ENCODE measurements at places on chromosomes 11 and 22.

GRCh38 chr11:74720596-74721478 lies 10.4 kb downstream of the CHRDL2 start:
- DNase-seq: no peak

DNA sequence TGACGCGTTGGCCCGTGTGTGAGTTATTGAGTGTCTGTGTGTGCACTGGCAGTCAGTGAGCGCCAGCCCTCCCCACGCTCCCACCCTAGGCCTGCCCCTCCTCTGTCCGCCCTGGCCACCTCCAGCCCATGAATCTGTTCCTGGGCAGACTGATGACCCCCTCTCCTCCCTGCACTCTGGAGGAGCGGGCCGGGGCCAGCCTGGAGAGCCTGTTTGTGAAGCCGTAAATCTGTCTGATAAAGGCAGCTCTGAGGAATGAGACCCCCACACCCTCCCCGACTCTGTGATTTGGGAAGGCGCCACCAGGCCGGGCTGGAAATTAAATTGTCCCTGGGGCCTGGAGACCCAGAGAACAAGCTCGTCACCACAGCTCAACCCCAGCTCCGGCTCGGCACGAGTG lies 8.6 kb downstream of the TSSC4 start:
- no peak for DNase-seq

GRCh38 chr11:48095779-48096470 lies 115.6 kb downstream of the PTPRJ start:
- DNase-seq: no peak

DNA sequence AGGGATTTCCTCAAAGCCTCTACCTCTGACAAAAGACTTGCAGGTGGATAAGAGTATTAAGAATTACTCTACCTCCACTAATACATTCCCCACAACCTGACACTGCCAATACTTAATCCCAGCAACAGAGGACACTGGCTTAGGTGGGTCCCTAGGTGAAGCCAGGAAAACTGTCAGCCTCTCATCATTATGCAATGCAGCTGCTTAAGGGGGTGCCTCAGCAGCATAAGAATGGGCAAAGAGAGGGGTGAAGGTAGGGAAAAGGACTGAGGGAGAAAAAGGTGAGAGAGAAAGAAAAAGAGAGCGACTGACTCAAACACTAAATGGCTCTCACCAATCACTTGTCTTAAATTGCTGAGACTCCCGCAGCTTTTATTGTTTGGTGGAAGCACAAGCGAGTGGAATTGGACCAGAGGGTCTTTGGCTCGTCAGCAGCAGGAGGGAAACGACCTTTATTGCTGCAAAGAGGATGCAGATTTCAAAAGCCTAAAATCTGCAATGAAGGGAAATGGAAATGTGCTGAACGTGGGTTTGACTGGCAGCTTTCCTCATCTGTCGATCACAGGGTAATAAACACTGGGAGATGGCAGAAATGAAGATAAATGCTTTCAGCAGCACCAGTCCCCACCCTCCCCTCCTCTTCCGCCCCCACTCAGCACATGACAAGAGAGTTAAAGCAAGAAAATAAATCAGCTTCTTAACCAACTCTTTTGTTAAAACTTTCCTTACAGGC lies 64.9 kb upstream of the CHRM4 start:
- no peak for DNase-seq

DNA sequence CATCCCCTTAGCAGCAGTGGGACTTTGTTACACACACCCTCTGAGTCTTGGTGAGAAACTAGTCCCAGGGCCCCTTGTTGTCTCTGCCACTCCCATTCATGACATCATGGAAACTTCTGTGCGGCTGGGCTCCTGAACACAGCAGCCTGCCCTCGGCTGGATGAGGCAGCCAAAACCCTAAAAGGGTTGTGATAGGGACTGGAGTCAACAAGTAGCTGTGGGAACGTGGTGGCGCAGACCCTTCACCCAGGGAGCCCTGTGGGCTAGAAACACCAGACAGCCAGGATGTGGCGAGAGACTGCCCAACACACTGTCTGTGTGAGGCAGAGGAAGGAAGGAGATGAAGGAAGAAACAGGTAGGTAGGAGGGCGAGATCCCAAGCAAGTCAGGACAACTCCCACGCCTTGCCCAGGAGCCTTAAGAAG lies 3.9 kb downstream of the CD3D start:
- no peak for DNase-seq

- DNase-seq: no peak
These were observed 19.1 kb downstream of the SPECC1L start for GRCh38 chr22:24289741-24290163.

GRCh38 chr11:97961431-97961830 lies 1059.3 kb upstream of the CNTN5 start:
- DNase-seq: no peak

DNA sequence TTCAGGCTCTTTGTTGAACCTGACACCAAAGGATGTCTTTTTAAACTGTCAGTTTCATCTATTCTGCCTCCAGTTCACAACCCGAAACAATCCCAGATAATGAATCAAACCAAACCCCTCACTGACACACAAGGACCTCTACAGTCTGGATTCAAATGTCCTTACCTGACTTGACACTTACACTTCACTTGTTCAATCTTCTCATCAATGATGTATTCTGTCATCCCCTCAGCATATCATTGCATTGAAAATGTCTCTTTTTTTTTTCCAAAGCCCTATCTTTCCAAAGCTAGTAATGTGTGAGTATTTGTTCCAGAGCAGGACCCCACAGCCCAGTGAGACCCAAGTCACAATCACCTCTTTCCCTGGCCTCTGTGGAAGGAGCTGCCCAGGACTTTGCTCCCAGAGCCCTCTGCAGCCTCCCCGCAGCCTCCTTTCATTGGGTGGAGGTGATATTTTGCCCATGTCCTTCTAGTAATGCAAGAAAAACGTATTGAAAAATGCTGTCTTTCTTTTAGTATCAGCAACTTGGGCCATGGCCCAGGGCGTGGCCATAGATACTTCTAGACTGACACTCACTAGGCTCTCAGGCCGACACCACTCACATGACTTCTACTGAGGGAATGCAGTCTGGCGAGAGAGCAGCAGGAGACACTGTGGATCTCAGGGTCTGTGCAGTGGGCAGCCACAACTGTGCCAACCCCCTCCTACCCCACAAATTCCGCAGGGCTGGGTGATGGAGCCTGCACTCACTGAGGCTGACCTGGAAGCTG lies 18.2 kb downstream of the RFPL3 start:
- no peak for DNase-seq

DNA sequence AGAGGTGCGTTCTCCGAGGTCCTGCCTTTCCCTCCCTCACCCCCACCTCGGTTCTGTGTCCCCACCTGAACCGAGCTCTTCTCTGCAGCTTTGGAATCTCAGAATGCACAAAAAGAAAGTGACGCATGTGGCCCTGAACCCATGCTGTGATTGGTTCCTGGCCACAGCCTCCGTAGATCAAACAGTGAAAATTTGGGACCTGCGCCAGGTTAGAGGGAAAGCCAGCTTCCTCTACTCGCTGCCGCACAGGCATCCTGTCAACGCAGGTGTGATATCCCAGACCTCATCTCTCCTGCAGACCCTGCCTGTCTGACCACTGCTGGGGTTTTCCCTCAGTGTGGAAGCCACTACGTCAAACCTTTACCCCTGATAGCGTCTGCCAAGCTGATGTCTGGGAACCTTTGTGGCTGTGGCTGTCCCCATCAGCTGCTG lies 13.9 kb downstream of the ACP2 start:
- DNase-seq: no peak

GRCh38 chr11:74004759-74005615 lies 3.9 kb downstream of the UCP3 start:
- DNase-seq: no peak

GRCh38 chr11:702462-703461 lies 3.3 kb upstream of the EPS8L2 start:
- no peak for DNase-seq

DNA sequence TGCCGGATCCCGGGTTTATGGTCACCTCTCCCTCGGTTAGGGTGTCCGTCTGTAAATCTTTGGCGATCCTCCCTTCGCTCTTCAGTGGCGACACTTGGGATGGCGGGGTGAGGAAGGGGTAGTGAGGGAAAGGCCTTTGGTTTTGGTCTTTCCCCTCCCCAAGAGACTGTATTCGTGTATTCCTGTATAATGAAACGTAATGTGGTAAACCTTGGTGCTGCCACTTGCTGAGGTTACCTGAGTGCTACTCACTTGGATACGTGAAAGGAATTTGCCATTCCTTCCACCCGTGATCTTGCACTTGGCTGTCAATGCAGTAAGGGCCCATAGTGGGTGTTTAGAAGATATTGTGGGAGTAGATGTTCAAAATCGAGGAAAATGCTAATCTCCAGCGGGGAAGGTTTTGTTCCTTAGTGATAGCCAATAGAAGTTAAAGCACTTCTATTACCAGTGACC lies 578 bp upstream of the NUP160 start:
- DNase-seq: no peak

GRCh38 chr11:86210898-86211297 lies 33.7 kb upstream of the EED start:
- no peak for DNase-seq

GRCh38 chr11:64247729-64248531 lies 1.2 kb upstream of the PPP1R14B start:
- DNase-seq: no peak

- DNase-seq: no peak
These were observed 11.0 kb downstream of the DDB2 start for GRCh38 chr11:47225552-47226400.

- peak; percentile 92 for DNase-seq
These were observed 263.2 kb downstream of the DCDC1 start for GRCh38 chr11:31106326-31106725.

DNA sequence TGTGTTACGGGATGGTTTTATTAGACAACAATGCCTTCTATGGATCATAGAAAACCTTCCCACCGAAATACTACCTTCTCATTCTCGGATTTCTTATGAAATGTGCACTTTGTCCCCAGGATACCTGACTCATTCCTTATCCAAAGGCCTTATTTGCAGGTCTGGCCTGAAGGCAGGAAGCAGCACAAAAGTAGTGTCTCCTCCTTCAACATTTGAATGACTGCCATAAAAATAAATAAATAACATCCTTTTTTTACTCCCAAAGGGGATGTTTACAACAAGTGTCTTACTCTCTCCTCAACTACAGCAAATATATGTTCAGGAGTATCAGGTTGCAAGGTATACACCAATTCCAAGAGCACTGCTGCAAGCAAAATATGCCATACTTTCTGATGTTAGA lies 41.6 kb upstream of the PAK1 start:
- DNase-seq: no peak

DNA sequence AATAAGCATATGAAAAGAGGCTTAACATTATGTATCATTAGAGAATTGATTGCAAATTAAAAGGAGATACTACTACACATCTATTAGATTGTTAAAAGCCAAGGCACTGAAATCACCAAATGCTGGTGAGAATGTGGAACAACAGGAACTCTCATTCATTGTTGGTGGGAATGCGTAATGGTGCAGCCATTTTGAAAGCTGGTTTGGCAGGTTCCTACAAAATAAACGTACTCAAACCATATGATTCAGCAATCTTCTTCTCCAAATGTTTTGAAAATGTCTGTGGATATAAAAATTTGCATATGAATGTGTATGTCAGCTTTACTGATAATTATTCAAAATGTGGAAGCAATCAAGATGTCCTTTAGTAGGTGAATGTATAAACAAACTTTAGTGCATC lies 176.4 kb upstream of the PLET1 start:
- DNase-seq: no peak

GRCh38 chr11:33344611-33345010 lies 87.4 kb downstream of the HIPK3 start:
- no peak for DNase-seq

DNA sequence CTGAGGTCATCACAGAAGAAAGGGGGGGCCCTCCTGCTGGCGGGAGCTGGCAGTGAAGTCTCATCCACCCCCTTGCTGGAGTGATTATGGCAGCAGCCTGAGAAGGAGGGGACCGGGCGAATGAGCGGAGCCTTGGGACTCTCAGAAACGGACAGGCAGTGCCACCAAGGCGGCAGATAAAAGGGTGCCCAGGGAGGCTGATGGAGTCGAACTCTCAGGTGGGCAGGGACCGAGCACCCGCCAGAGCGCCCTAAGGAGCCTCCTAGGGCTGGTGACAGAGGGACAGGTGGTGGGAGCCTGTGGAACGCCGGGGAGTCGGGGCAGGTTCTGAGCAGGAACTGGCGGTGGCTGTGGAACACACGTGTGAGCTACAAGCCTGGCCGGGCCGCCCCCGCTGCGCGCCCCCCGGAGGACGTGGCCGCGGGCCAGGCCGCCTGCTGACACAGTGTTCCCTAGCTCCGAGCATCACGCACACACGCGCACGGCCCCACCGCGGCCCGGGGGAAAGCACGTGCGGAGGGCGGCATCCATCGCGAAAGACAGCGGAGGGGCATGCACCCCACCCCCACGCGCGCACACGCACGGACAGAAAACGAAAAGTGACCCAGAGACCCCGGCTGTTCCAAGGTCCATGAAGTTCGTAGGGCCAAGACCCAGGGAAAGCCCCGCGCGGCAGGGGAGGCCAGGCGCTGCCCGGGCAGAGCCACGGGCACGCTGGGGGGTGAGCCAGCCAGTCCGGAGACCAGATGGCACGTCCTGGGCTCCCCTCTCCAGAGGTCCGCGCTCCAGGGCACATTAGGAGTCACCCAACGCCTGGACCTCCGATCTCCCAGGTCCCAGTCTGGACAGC lies 1.0 kb downstream of the VWCE start:
- peak; percentile 53 for DNase-seq

DNA sequence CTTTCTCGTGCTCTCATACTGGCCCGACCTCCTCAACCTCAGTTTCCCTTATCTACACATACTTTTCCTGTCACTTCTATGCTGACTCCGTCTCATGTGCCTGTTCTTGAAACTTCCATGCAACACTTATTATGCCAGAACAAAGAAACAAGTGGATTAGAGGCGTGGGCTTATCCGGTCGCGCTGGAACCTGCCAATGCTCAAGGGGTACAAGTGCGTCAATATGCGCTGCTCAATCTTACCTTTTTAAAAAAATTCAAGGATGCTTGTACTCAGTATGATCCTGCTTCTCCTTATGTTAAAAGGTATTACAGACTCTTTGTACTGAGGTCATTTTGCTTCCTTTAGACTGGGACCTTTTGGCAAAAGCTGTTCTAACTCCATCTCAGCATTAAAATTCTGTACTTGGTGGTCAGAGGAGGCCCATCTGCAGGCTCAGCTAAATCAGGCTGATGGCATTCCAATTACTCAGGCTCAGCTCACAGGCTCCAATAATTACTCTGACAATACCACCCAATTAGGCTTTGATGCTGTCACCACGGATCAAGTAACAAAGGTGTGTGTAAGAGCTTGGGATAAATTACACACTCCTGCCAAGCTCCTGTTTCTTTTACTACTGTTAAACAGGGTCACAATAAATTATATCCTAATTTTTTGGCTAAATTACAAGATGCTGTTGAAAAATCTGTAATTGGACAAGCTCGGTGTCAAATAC lies 26.3 kb upstream of the ALDH3B2 start:
- DNase-seq: no peak
